ENCODE measurements at places on chromosomes 1 and 21. TPM values are rescaled to one million over a fixed set of nuclear protein-coding genes. Genes with fewer than 3 reads are reported as not detected.
A peak's percentile ranks its signal among the peaks of the same experiment; 100 is the strongest.

DNA sequence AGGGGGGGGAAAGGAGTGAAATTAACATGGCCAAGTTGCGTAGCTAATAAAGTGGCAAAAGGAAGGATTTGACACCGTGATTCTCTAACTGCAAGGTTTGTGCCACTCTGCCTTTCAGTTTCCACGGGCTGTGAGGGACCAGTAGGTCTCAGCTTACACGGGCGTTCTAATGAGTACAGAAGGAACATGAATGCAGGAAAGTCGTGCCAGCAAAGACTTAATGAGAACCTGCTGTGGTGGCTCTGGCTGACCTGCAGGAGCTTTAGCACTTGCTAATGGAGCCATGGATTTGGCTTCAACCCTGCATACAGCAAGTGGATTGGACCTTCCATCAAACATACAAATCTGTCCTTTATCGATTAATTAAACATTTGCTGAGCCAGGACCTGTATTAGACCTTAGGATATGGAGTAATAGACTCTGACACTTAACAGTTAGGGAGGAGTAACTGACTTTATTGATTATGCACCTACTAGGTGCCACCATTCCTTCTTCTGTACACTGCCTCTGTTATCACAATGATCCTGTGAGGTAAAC, 15.1 kb upstream of the PITHD1 start:
- H3K36me3 ChIP-seq, result peaks cover 28% of the 10 kb centered on the region
- peaks cover 22% of the 10 kb centered on the region for H3K4me1 ChIP-seq
- DNase-seq, result no peak
- H3K4me3 ChIP-seq, result no peak overlapping the region
- H3K27ac ChIP-seq, result no peak overlapping the region

DNA sequence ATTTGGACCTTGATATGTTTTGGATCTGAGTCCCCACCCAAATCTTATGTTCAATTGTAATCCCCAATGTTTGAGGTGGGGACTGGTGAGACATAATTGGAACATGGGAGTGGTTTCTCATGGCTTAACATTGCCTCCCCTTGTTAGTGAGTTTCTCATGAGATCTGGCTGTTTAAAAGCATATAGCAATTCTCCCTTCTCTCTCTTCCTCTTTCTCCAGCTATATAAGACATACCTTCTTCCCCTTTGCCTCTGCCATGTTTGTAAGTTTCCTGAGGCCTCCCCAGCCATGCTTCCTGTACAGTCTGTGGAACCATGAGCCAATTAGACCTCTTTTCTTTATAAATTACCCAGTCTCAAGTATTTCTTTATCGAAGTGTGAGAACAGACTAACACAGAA, 692.4 kb downstream of the KCNT2 start:
- no peak overlapping the region for H3K27ac ChIP-seq
- no peak overlapping the region for H3K4me3 ChIP-seq
- no peaks in the 10 kb centered on the region for H3K27me3 ChIP-seq
- no peak for DNase-seq

Gene FAM72A
- polyA plus RNA-seq, result 0.84 TPM

DNA sequence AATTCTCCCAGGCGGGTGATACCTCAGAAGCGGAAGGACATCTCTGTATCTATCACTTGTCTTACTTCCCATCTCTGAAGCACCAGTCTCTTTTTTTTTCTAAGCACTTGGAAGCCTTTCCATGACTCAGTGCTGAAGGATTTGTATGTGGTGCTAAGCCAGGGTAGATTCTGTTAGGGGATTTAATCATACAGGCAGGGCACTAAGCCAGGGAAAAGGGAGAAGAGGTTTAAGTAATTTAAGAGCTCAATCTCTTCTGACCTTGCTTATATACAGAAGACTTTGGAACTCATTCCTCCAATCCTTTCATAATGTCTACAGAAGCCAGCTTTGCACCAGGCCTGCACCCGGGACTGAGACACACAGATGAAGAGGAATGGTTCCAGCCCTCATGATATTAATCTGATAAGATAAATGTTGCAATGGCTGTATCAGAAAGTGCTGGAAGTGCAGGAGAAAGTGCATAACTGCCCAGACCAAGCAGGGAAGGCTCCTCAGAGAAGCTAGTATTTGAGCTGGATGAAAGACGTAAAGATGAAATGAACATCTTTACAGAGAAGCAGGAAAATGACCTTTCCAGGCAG, 11.0 kb downstream of the FAM163A start:
- DNase-seq, result no peak
- no peak overlapping the region for H3K4me3 ChIP-seq
- no peaks in the 10 kb centered on the region for H3K36me3 ChIP-seq
- no peaks in the 10 kb centered on the region for H3K4me1 ChIP-seq
- no peak overlapping the region for H3K27ac ChIP-seq

DNA sequence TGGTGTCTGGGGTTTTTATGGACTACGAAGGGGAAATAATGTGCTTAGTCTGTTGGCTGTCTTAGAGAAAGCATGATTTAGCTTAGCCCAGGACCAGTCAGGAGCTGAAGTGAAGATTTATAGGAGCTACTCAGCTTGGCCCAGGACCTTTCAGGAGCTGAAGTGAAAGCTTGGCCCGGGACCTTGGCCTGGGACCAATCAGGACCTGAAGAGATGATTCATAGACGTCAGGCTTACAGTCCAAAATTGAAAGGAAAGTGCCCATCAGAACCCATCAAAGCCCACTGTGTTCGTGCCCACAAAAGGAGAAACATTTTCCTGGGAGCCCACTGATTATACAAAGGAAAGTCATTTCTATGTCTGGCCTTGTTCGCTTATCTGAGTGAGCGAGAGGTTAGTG, 35.6 kb downstream of the MSTO1 start:
- no peak overlapping the region for H3K4me3 ChIP-seq
- H3K27me3 ChIP-seq, result no peaks in the 10 kb centered on the region
- H3K36me3 ChIP-seq, result no peaks in the 10 kb centered on the region

DNA sequence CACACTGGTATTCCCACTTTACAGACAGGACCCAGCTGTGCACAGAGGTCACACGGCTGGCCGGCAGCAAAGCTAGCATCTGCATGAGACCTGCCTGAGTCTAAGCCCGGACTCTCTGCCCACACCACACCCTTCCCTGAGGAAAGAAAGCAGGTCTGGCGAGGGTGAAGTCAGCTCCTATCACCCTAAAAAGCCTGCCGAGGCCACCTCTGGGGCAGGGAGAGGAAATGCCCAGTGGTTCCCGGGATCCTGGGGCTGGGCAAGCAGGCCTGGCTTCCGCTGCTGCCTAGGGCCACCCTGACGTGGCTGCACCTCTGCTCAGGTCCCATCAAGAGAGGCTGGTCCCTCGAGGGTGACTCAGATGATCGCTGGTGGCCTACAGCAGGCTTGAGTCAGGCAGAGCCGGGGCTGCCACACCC, 42.2 kb downstream of the RAP1GAP start:
- H3K27me3 ChIP-seq, result no peaks in the 10 kb centered on the region
- H3K27ac ChIP-seq, result no peak overlapping the region
- H3K4me3 ChIP-seq, result no peak overlapping the region
- no peaks in the 10 kb centered on the region for H3K36me3 ChIP-seq

DNA sequence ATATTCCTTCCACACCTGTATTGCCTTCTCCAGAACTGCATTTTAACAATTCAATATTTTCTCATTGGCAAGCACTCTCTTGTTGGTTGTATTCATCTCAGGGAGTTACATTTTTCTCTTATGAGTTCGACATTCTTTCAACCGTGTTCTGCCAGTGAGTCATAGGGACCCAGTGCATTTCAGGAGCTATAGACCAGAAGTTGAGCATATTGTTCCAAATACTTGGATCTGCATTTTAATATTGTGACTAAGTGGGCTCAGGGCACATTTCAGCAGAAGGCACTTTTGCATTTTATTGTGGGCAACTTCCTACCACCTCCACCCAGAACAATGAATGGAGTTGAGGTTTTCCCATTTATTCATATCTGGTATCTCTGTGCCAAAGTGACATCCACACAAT, 132.8 kb downstream of the TNFSF18 start:
- no peaks in the 10 kb centered on the region for H3K4me1 ChIP-seq
- H3K4me3 ChIP-seq, result no peak overlapping the region
- DNase-seq, result no peak
- H3K27me3 ChIP-seq, result no peaks in the 10 kb centered on the region

Gene PCBP3
- polyA plus RNA-seq, result 0.46 TPM

Gene FNDC5
- 0.43 TPM for polyA plus RNA-seq

DNA sequence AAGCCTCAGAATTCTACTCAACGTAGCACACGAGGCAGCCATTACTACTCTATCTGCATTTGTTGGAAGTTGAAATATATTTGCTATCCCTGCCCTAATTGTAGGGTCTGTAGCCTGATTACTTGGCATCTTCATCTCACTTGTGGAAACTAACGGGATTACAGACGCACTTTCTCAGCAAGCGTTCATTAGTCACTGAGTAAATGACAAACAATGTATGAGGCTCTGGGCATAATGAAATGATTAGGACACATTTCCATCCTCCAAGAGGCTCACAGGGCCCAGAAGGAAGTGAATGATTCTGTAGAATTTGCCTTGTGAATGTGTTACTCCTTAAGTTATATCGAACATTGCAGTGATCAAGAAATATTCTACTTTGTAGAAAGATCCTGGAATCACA, 78.1 kb downstream of the KIF26B start:
- no peaks in the 10 kb centered on the region for H3K27me3 ChIP-seq
- H3K4me3 ChIP-seq, result no peak overlapping the region
- H3K27ac ChIP-seq, result no peak overlapping the region
- H3K4me1 ChIP-seq, result no peaks in the 10 kb centered on the region
- no peaks in the 10 kb centered on the region for H3K36me3 ChIP-seq

Gene GART
- 15.7 TPM for polyA plus RNA-seq

Gene HAO2
- 236 TPM for polyA plus RNA-seq

GRCh38 chr1:8425781-8426161, 107.9 kb downstream of the SLC45A1 start:
- DNase-seq, result no peak
- H3K27me3 ChIP-seq, result no peaks in the 10 kb centered on the region
- no peak overlapping the region for H3K4me3 ChIP-seq
- H3K27ac ChIP-seq, result no peak overlapping the region

DNA sequence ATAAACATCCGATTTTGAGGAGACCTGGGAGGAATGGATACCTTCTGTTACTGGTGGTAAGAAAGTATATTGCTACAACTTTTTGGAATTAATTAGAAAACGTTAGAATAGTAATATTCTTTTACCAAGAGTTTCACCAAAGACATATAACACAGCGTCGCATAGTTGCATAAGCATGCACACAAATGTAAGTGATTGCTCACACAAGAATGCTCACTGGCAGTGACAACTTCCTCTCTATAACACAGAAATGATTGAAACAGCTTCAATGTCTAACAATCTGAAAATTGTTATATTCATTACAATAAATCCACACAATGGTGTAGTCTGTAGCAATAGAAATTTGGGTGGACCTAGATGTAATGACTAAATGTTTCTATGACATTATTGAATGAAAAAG, 998.6 kb downstream of the TTLL7 start:
- H3K27me3 ChIP-seq, result no peaks in the 10 kb centered on the region
- DNase-seq, result no peak
- no peak overlapping the region for H3K27ac ChIP-seq
- no peak overlapping the region for H3K4me3 ChIP-seq
- no peaks in the 10 kb centered on the region for H3K4me1 ChIP-seq

DNA sequence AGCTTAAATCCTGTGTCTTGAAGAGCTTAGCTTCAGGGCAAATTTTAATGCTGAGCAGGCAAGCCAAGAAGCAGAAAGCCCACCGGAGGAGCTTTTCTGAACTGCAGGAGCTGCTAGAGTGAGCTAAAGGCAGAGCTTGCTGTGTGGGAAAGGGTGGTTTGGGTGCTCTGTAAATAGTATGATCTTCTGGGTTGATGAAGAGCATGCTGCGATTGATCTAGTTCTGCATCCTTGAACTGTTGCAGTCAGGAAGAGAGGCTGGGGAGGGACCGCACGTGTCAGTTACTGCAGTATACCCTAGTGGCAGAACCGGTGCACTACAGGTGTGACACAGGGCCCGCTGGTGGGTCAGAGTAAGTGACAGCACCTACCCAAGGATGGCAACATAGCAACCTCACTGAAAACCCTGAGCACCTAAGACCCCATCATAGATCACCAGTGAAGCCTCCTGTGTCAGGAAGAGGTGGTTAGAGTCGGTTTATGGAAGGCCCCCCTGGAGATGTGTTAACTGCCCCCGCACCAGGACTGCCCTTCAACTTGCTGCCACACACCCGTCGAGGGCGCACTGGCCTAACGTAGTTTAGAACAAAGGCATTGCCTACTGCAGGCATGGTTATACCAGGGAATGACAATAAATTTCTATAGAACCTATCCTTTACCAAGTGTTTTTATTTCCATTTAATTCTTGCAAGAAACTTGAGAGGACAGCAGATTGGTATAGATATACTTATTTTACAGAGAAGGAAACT, 146.0 kb upstream of the KIAA0040 start:
- H3K4me3 ChIP-seq, result no peak overlapping the region
- no peaks in the 10 kb centered on the region for H3K36me3 ChIP-seq
- peak; percentile 40 for DNase-seq
- H3K4me1 ChIP-seq, result peaks cover 22% of the 10 kb centered on the region
- no peak overlapping the region for H3K27ac ChIP-seq

GRCh38 chr1:169698976-169699375, 12.4 kb downstream of the SELL start:
- no peak overlapping the region for H3K4me3 ChIP-seq
- H3K4me1 ChIP-seq, result no peaks in the 10 kb centered on the region
- H3K27me3 ChIP-seq, result no peaks in the 10 kb centered on the region
- H3K27ac ChIP-seq, result no peak overlapping the region

- H3K4me3 ChIP-seq, result no peak overlapping the region
- no peak for DNase-seq
- no peaks in the 10 kb centered on the region for H3K36me3 ChIP-seq
- H3K27me3 ChIP-seq, result no peaks in the 10 kb centered on the region
- no peak overlapping the region for H3K27ac ChIP-seq
- H3K4me1 ChIP-seq, result no peaks in the 10 kb centered on the region
These were observed 476.3 kb upstream of the ZRANB2 start for GRCh38 chr1:71557138-71557537.

Gene NBPF1
- 8.0 TPM for polyA plus RNA-seq

Gene GREM2
- 19.5 TPM for polyA plus RNA-seq

Gene SNAPIN
- 20.0 TPM for polyA plus RNA-seq

Gene IL12RB2
- polyA plus RNA-seq, result 0.67 TPM

Gene FMN2
- not detected for polyA plus RNA-seq

- H3K4me1 ChIP-seq, result no peaks in the 10 kb centered on the region
- no peak for DNase-seq
- H3K4me3 ChIP-seq, result no peak overlapping the region
- H3K27me3 ChIP-seq, result no peaks in the 10 kb centered on the region
- H3K36me3 ChIP-seq, result no peaks in the 10 kb centered on the region
These were observed 107.3 kb downstream of the DUSP10 start for GRCh38 chr1:221634606-221635005.

GRCh38 chr1:244662599-244662998, 9.7 kb downstream of the DESI2 start:
- H3K27me3 ChIP-seq, result no peaks in the 10 kb centered on the region
- no peak overlapping the region for H3K4me3 ChIP-seq
- peaks cover 11% of the 10 kb centered on the region for H3K4me1 ChIP-seq
- no peak overlapping the region for H3K27ac ChIP-seq
- no peak for DNase-seq
- no peaks in the 10 kb centered on the region for H3K36me3 ChIP-seq

GRCh38 chr1:94061513-94062443, 59.2 kb downstream of the ABCA4 start:
- peak; percentile 70 for DNase-seq
- no peak overlapping the region for H3K4me3 ChIP-seq
- peak overlapping the region; percentile 15 for H3K27ac ChIP-seq
- peaks cover 14% of the 10 kb centered on the region for H3K4me1 ChIP-seq
- no peaks in the 10 kb centered on the region for H3K36me3 ChIP-seq

GRCh38 chr1:209383422-209383821, 200.1 kb upstream of the CAMK1G start:
- DNase-seq, result no peak
- no peak overlapping the region for H3K4me3 ChIP-seq
- H3K36me3 ChIP-seq, result no peaks in the 10 kb centered on the region

Gene EPHA10
- 0.03 TPM for polyA plus RNA-seq

Gene CD48
- polyA plus RNA-seq, result 2.5 TPM
